ENCODE measurements at places on chromosomes 12 and 14. TPM values are rescaled to one million over a fixed set of nuclear protein-coding genes. Genes with fewer than 3 reads are reported as not detected.
A peak's percentile ranks its signal among the peaks of the same experiment; 100 is the strongest.

IKZF4 gene
- total RNA-seq = 24.3 TPM

APOF gene
- not detected for total RNA-seq

VRTN gene
- not detected for total RNA-seq

REC8 gene
- 33.8 TPM for total RNA-seq

GRCh38 chr14:59344016-59344415, 121.2 kb downstream of the GPR135 start:
- no peak for DNase-seq

- no peak for DNase-seq
These were observed 23.6 kb downstream of the NELL2 start for GRCh38 chr12:44852483-44852882.

GRCh38 chr12:1252758-1253157, 261.7 kb downstream of the ERC1 start:
- DNase-seq = no peak

- DNase-seq = peak; percentile 75
These were observed 4.9 kb downstream of the PTGDR start for GRCh38 chr14:52272375-52272774.

Measured in activated CD4-positive, alpha-beta T cell treated with anti-CD3 and anti-CD28 coated beads, Interleukin-2, amount 10 ng/mL, durations not matched to agents 24 days and 14 days (primary cell).